ENCODE measurements at places on chromosomes 13 and 19. TPM values are rescaled to one million over a fixed set of nuclear protein-coding genes. Genes with fewer than 3 reads are reported as not detected.

The MAST1 gene
- 0.65 TPM for total RNA-seq

DNA sequence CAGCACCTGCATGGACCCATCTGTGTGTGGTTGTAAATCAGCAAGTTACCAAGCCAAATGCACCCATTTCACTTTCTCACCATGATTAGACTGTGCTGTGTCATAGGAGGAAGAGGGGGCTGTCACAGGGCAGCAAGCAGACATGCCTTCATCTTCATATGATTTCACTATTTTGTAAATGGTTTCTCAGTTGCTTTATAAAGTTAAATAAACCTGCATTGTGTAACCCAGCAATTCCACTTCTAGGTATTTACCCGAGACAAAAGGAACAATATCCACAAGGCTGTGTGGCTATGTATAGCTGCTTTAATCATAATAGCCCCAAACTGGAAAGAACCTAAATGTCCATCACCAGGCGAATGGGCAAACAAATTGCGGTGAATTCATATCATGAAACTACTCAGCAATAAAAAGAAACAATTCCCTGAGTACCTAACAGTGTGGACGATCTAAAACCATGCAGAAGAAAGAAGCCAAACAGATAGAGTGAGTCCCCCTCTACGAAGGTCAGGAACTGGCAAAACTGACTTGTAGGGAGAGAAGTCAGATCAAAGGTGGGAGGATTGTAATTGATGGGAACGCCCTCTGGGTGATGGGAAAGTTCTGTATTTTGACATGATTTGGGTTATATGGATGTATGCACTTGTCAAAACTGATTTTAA is 185.4 kb downstream of the COL4A1 start:
- DNase-seq = no peak

The RNF225 gene
- not detected for total RNA-seq

The CCDC169 gene
- total RNA-seq = 2.2 TPM

The ARHGAP35 gene
- total RNA-seq = 93.0 TPM

The EPS8L1 gene
- 1.9 TPM for total RNA-seq

GRCh38 chr19:43699506-43700394 is 16.1 kb upstream of the IRGC start:
- no peak for DNase-seq

- DNase-seq = peak; percentile 73
These were observed 7.6 kb downstream of the CAPN12 start for GRCh38 chr19:38736413-38737280.

DNA sequence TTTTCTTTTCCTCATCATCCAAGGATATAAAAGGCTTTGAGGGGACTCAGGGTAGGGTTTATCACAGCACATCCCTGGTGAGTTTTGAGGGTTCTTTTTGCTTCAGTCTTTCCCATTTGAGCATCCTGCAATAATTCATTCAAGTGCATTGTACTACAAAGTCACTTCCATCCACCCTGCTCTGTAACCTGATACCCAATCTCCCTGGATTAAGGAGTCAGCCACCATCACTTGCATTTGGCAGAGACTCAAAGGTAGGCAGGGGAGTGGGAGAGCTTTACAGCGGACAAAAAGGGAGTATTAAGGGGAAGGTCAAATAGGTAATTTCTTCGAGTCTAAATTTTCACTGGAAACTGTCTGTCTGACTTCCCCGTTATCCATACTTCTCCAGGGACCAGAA is 216.1 kb upstream of the TMTC4 start:
- DNase-seq = no peak

The LPAR2 gene
- total RNA-seq = 1.9 TPM

- no peak for DNase-seq
These were observed 21.0 kb downstream of the AXL start for GRCh38 chr19:41239961-41240574.

DNA sequence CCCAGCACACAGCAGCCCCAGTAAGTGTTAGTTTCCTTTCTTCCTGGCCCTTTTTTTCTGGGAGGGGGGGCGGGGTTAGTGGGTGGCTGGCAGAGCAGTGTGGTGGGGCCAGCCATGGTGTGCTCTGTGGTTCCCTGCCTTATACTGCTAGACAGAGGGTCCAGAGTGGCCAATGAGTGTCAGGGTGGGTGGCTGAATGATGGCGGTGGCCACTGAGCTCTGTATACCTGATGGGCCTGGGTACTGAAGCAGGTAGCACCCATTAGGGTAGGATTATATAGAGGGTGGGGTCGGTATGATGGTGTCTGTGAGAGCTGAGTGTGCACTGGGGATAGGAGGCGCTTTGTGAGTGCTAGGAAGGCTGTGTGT is 13.8 kb downstream of the CIC start:
- no peak for DNase-seq

The ZNF160 gene
- 16.8 TPM for total RNA-seq

GRCh38 chr19:14366529-14366928 is 14.7 kb upstream of the ADGRE5 start:
- peak; percentile 93 for DNase-seq

DNA sequence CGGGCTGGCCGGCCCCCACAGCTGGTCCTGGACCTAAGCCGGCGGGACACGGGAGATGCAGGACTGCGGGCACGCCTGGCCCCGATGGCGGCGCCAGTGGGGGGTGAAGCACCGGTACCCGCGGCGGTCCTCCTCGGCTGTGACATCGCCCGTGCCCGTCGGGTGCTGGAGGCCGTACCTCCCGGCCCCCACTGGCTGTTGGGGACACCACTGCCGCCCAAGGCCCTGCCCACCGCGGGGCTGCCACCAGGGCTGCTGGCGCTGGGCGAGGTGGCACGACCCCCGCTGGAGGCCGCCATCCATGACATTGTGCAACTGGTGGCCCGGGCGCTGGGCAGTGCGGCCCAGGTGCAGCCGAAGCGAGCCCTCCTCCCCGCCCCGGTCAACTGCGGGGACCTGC is 3.1 kb downstream of the GRIN3B start:
- DNase-seq = no peak

DNA sequence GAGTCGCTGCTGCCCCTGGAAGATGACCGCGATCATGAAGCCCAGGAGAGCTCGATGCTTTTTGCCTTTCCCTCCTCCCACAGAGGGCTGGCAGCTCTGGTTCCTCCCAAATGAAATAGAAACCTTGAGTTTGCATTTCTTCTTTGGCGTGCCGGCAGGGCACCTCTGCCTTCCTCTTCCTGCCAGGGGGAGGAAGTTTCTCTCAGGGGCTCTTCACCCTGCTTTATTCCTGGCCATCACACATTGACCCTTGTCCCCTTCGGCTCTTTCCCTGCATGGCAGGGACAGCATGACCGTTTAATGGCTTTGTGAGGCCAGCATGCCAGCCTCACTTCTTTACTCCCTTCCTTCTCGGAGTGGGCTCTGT is 47.9 kb downstream of the ACTN4 start:
- peak; percentile 78 for DNase-seq

The TTYH1 gene
- 1.3 TPM for total RNA-seq

DNA sequence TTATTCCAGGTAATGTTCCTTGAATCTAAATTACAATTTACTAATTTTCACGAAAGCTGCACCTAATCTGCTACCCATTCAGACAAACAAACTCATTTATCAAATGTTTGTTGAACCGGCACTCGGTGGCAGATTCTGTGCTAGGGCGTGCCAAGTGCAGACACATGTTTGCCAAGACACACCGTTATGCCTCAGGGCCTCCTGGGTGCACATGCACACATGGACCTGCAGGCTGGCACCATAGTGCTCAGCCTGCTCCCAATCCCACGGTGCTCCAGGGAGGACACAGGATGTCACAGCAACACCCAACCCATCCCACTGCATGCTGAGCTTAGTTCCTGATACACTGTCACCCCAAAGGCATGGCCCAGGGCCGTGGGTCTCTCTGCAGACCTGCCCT is 7.7 kb downstream of the SCGB2B2 start:
- DNase-seq = no peak

- DNase-seq = no peak
These were observed 1559.2 kb downstream of the SLITRK1 start for GRCh38 chr13:82323101-82323500.

DNA sequence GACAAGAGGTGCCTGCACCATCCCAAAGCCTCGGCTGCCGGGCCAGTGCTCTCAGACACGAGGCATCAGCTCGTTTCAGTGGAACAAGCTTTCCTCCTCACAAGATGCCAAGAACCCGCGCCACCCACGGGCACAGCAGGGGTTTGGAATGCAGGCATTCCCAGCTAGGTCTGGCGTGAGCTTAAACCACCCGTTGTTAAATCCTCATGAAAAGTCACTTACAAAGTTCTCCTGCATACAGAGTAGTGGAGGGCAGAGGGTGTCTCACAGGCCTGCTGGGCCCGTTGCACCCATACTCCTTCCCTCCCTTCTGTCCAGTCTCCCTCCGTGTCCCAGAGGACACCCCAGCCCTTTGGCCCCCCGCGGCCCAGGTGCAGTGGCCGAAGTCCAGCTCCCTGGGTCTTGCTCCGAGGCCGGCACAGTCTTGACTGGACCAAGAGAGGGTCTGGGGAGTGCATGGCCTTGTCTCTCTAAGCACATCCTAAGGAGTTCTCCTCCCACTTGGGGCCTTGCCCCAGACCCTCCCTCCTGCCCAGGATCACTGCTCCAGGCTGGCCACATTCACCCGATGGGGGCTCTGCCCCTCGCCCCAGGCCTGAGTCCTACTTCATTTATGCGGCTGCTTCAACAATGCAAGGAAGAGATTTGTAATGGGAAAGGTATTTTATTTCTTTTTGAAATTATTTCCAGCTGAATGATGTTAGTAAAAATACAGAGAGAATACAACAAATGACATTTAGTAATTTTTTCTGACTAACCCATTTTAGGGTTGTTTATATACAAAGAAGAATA is 35.2 kb upstream of the GRTP1 start:
- peak; percentile 71 for DNase-seq

GRCh38 chr19:11921852-11922495 is 2.9 kb upstream of the ZNF700 start:
- DNase-seq = no peak

DNA sequence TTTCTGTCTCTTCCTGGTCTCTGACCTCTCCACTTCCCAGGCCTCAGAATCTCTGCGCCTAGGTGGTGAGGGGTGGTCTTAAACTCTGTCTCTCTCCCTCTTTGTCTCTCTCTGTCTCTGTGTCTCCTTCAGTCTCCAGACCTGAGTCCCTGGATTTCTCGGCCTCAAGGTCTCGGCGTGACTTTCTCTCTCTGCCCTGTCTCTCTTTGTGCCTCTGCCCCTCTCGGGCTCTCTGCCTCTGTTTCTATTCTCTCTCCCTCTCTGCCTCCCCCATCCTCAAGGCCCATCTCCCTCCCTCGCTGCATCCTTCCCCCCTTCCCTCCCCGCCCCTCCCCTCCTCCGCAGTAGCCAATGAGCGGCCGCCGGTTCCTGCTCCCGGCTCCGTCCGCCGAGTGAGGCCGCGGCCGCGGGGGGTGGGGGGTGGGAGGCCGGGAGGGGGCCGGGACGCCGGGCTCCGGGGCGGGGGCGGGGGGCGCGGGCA is at the start of gene CACNG7:
CACNG7 (plus strand) TSS at position 344 of the 481 bp plus-strand sequence. CDS start 3,554 bp downstream, outside the sequence.
- DNase-seq = no peak

DNA sequence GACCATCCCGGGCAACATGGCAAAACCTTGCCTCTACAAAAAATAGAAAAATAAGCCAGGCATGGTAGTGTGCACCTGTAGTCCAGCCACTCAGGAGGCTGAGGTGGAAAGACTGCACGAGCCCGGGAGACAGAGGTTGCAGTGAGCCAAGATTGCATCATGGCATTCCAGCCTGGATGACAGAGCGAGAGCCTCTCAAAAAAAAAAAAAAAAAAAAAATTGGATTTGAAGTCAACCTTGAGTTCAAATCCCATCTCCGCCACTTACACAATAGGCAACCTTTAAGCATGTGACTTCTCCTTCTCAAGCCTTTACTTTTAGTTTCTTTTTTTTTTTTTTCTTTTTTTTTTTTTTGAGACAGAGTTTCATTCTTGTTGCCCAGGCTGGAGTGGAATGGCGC is 12.0 kb downstream of the KASH5 start:
- no peak for DNase-seq

DNA sequence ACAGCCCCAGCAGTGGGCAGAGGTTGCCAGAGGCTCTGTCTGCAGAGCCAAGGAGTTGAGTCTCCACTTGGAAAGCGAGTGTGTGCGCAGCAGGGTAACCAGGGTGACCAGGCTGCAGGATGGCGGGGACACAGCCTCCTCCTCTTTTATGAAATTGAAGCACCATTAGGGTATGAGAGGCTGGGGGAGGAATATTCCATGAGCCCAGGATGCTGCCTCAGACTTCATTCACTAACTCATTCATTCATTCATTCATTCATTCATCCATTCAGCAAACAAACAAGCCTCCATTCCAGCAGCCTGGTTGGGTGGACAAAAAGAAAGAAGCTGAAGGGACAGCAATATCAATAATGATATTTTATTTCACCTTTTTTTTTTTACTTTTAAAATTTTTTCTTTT is 6.6 kb upstream of the LMTK3 start:
- DNase-seq = no peak

The TTC9B gene
- not detected for total RNA-seq

DNA sequence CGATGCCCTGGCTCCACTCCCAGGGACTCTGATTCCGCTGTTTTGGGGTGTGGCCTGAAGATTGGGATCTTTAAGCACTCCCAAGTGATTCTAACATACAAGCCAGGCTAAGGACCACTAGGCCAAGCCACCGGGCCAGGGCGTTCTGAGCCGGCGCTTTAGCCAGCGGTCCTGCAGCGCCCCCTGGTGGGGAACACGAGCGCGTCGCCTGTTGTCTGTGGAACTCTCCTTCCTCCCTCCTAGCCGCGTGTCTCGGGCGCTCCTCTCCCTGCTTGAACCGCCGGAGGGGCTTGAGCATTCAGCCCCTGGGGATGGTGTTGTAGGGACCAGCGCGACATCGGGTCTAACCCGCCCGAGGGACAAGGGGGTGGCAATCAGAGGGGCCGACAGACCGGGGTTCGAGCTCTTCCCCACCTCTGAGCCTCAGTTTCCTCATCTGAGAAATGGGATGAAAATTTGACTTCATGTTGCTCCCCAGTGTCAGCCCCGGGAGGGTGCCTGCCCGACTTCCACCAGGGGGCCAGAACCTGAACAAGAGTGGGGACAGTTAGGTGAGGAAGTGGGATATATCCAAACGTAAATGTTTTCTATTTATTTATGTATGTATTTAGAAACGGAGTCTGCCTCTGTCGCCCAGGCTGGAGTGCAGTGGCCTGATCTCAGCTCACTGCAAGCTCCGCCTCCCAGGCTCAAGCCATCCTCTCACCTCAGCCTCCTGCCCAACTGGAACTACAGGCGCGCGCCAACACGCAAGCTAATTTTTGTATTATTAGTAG is 18.0 kb upstream of the PNMA8B start:
- DNase-seq = peak; percentile 89

The FCER2 gene
- total RNA-seq = not detected

The MBD3L2 gene
- not detected for total RNA-seq

The DAND5 gene
- 11.4 TPM for total RNA-seq

- DNase-seq = no peak
These were observed 7.1 kb downstream of the TEKTIP1 start for GRCh38 chr19:3546119-3546518.

DNA sequence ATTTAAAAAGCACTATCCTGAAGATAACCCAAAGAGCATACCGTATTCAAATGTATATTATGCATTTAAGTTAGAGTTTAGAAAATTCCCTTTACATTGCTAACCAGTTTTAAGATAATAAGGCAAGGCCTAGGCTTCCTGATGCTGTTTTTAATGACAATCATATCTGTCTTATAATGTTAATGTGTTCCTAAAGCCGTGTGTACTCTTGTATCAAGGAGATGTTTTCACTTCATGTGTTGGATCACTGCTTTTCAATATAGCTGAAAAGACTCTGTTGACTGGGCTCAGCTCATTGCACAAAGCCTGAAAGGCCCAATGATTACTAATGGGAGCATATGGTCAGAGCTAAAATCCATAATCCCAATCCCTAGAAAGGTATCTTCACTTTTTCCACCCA is 81.6 kb downstream of the DACH1 start:
- no peak for DNase-seq

All from cardiac septum (tissue), 1 donor.